Stimulated activated CD8-positive, alpha-beta memory T cell treated with anti-CD3 and anti-CD28 coated beads, Interleukin-2, amount 100 ng/mL, for 48 hours (primary cell): ENCODE measurements at places on chromosomes 12 and 14.

DNA sequence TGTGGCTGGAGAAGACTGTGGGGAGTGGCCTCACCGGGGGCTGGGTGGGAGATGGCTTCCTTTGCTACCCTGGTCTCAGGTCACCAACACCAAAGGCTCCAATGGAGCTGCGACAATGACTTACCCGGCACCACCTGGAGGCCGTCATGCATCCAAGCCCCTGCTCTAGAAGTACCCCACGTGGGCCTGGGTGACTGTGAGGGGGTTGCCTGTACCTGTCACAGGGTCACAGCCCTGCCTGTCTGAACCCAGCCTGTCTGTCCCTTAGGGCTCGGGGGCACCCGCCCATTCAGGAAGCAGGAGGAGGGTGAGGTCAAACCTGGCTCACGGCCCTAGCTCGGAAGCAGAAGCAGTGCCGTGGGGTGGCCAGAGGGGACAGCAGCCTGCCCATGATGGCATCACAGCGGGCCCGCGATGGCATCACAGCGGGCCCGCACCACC is 18.9 kb downstream of the ABCB9 start:
- no peak for DNase-seq

DNA sequence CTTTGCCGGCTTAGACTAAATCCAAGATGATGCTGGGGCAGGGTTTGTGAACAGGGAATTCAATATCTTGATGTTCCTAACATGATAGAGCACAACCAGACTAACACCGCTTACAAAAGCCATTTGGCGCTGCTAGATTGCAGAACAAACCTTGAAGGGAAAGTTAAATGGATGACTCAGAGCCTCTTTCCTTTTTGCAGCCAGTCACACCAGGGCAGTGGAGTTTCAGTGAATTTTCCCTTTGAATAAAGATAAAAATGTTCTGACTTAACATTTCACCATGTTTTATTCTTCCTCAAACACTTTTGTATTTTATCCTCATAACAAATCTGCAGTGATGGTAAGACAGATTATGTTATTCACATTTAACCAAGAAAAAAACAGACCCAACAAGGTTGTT is 47.3 kb downstream of the PDE6H start:
- no peak for DNase-seq

- no peak for DNase-seq
Observed at GRCh38 chr14:81252278-81252677, 31.5 kb upstream of the GTF2A1 start.

DNA sequence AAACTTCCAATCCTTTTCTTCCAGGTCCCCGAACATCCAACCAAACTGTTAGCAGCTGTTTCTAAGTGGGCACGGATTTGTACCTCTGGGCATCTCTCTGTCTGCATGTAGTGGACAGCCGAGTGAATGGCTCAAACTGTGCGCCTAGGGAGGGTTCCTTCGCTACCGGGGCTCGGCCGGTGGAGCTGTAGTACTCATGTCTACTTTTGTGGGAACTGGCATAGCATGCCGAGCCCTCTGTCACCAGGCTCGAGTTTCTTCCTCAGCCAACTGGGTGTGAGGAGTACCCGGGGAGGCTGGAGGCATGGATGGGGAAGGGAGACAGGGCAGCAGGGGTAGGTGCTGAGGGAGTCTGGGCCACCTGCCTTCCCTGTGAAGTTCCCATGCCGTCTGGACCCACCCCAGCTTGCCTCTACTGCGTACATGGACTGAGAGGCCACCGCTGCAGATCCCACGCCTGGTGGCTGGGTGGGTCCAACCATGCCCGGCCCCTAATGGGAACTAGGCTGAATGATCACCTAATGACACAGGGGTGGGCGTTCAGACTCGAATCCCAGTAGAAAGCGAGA is 23.0 kb downstream of the TNFAIP2 start:
- no peak for DNase-seq

- no peak for DNase-seq
Observed at GRCh38 chr12:45425426-45425825, 209.5 kb downstream of the ANO6 start.

DNA sequence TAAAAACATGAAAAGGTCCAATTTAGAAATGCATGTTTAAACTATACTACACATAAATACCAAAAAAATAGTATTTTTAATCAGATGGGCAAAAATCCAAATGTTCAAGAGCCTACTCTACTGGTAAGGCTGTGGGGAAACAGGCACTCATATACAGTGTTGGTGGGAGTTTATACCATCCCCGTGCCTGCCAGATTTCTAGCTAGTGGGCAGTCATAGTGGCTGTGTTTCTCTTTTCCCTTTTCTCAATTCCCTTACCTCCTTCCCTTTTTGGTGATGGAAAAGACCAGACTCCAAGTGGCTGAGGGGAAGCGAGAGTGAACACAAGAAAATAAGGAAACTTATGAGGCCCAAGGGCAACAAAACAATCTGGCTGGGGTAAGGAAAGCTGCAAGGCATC is 14.7 kb downstream of the ZNF641 start:
- no peak for DNase-seq

DNA sequence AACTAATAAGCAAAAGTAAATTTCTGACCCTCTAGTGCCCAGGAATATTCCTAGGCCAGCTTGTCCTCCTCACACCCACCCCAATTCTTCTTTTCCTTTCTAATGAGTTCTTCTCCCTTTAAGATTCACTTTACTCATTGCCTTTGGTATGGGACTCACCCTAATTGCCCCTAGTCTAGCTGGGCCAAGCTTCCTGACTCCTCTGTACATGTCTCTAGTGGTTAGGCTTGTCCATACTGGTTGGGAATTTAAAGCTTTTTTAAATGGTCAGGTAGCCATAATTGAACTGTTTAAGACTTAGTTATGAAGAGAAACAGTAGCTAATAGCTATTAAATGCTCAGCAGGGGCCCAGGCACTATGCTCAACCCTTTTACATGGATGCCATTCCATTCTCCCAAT is 248.2 kb downstream of the C12orf42 start:
- DNase-seq, result no peak

DNA sequence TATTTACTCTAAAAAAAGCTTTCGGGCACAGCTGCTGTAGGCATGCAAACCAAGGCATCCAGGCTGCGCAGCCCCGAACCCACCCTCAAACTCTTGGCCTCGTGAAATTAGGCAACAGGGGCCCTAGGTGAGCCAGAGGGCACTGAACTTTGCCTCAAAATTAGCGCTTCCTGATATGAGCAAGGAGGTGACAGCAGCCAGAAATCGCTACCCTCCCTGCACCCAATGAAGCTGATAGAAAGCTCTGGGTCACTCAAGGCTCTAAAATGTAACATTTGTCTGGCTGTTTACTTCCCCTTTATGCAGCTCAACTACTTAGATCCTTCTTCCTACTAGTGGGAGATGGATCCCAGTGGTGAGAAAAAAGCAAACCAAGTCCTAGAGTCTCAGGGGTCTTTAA is 61.8 kb downstream of the PITPNM2 start:
- no peak for DNase-seq

GRCh38 chr12:32826807-32827412 is 69.7 kb downstream of the PKP2 start:
- DNase-seq, result no peak

- no peak for DNase-seq
Observed at GRCh38 chr12:46439793-46440511, 67.4 kb upstream of the SLC38A2 start.

GRCh38 chr12:110282300-110282860 is 1.3 kb downstream of the ATP2A2 start:
- DNase-seq, result no peak

GRCh38 chr14:105549481-105549880 is 23.1 kb downstream of the TMEM121 start:
- no peak for DNase-seq

DNA sequence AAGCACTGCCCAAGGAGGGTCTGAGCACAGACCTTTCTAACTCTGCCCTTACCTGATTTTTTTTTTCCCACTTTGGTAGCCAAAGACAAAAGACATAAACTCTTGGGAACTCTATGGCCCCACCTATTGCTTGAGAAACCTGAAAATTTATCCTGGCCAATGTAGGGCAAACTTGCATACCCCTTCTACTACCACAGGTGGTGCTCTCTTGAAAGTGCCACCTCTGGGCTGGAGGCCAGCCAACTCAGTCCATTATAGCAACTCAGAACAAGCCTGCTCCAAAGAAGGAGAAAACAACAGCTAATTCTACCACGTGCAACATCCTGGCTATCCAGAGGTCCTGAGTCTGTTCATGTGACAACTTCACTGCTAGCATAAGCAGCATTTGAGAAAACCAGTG is 55.7 kb upstream of the ABCD2 start:
- no peak for DNase-seq

DNA sequence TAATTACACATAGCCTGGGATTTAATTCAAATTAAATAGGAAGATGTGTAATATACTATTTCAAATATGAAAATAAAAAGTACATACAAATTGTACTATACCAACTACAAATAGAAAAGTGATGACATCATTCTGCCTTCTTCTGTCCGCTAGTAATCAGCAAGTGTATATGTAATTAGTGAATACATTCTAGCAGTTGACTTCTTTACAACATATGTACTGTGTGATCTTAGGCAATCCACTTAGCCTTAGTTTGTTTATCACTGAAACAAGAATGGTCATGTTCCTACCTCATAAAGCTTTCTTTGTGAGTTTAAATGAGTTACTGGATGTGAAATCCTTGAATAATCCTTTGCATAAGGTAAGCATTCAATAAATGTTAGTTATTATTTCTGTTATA is 7.8 kb upstream of the LUM start:
- no peak for DNase-seq

DNA sequence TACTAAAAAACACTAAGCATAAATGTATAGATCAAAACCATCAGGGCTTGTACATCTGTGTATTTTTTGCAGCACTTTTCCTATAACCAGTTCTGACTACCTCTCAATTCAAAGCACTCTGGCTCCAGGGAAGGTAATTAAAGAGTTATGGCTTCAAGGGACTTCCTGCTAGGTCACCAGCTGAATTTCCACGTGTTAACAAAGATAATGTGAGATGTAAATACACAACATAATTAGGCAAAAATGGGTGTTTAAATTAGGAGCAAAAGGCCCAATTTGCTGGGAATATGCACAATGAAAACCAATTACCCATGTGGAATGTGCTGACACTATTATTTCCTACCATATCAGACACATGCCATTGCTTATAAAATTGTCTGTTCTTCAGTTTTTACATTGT is 513.4 kb upstream of the FLRT2 start:
- no peak for DNase-seq
